ENCODE measurements at places on chromosomes 6 and 20.

GRCh38 chr6:12603673-12604049 is 112.9 kb upstream of the PHACTR1 start:
- no peak for DNase-seq

DNA sequence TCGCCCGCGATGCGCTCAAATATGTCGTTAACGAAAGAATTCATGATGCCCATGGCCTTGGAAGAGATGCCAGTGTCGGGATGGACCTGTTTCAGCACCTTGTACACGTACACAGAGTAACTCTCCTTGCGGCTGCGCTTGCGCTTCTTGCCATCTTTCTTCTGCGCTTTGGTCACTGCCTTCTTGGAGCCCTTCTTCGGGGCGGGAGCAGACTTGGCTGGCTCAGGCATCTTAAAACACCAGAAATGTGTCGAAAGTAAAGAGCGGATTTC is 36.4 kb downstream of the HFE start:
- no peak for DNase-seq

- DNase-seq = no peak
Measured at GRCh38 chr20:51574248-51575033, 31.9 kb upstream of the NFATC2 start.

DNA sequence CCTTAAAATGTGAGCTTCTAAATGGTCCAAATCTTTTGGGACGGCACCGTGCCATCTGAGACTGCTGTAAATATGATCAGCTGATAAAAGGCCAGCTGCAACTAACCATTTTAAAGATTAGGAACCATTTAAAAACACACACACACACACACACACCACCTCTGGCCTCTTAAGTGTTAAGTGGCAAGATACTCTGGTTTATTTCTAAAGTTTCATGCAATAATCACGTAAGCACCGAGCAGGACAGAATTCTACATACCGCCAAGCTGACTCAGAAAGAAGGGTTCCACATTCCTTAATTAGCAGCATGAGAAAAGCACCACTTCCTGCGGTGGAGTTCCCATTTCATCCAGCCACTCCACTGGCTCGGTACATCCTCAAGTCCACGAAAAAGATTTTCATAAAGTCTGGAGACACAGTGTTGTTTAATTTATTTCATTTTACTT is 17.8 kb upstream of the ZNF217 start:
- no peak for DNase-seq

- DNase-seq = no peak
Measured at GRCh38 chr20:50721881-50722281, 9.5 kb upstream of the PARD6B start.
